ENCODE measurements at places on chromosomes 7 and 10. TPM values are rescaled to one million over a fixed set of nuclear protein-coding genes. Genes with fewer than 3 reads are reported as not detected.

DNA sequence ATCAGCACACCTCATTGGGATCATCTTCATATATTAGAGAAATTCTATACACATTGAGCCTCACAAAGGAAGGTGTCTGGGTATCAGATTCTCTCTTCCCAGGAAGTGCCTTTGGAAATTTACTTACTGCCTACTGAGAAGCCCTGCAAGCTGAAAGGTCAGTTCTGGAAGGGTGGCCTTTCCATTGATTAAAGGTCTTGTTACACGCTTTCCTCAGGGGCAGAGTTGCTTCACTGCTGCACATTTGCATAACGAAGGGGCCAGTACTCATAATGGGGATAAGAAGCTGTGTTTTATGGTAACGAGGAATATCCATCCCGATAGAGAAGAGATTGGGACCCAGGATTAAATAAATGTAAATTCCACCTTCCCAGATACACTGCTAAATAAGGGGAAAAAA is 19.4 kb upstream of the IL15RA start:
- DNase-seq = no peak

DNA sequence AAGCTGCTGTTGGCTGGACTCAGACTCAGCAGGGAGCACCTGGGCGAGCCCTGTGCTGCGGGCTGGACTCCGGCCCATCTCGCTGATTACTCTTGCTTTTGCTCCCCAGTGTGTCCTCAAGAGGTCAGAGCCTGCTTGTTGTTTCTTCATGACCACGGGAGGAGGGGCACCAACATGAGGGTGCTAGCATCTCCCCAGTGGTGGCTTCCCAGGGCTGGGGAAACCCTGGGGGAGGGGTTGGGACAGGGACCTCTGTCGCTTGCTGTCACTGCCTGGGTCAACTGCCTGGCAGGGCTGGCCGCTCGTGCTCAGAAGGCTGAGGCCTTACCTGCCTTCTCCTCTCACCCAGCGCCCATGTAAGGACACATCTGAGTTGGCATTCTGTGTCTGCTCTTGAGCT is 152.3 kb upstream of the SHH start:
- DNase-seq = no peak

DNA sequence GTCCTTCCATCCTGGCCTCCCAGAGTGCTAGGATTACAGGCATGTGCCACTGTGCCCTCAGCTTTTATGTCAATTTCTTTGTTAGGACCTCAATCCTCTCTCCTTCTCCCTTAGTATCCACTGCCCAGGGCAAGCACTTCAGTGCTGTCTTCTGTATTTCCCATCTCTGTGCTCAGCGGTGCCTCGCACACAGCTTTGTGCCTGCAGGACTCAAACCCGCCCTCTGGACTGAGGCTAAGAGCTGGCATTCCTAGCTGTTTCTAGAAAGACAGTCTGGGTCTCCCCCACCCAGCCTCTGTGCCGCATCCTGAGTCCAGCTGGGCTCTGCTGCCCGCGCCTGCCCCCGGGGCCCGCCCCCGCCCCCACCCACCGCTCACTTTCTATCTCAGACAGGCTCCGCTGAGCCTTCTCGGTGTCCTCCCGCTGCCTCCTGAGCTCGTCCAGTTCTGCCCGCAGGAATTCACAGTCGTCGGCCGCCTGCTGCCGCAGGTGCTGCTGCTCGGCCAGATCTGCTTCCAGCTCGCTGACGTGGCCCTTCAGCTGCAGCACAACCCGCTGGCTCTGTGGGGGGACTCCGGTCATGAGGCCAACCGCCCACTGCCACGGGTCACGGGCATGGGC is 67.3 kb downstream of the SPDYE5 start:
- no peak for DNase-seq

- no peak for DNase-seq
These were observed 104.7 kb downstream of the CPXM2 start for GRCh38 chr10:123786896-123787295.

- DNase-seq = no peak
These were observed 218.4 kb upstream of the ZNF32 start for GRCh38 chr10:43867113-43867512.

GRCh38 chr10:128922172-128922571 is 544.9 kb upstream of the MGMT start:
- no peak for DNase-seq

GRCh38 chr10:88271761-88272543 is 311.2 kb downstream of the RNLS start:
- DNase-seq = peak; percentile 62

DNA sequence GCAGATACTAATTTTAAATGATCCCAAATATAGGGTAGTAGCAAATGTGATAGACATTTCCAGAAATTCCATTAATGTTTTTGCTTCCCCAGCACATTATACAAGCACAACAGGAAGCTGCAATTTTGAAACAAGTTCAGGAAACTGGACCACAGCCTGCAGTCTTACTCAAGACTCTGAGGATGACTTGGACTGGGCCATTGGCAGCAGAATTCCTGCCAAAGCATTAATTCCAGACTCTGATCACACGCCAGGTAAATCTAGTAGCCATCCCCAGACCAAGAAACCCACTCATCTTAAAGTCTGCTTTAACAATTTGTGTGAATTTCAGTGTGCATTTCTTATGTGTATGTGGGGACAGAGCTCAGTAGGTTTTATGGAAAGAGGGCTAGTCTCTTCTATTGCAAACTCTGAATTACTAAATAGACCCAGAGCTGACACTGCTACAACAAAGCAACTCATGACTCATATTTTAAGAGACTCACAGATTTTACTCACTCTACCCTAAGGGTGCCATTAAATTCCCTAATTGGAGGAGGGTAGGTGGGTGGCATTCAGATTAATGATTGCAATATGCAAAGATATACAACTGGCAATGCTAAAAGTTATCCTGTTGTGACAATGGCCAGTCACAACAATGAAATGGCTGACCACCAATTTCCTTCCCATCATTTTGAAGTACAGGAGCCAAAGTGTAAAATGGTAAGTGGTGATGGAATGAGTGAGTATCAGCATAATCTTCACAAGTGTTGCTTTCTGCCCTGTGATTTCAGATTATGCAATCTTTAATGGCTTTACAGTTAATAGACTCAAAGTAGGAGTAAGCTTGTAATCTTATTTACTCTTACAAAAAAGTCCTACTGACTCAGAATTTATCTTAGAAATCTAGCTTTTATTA is 317.6 kb upstream of the PLXDC2 start:
- DNase-seq = no peak

DNA sequence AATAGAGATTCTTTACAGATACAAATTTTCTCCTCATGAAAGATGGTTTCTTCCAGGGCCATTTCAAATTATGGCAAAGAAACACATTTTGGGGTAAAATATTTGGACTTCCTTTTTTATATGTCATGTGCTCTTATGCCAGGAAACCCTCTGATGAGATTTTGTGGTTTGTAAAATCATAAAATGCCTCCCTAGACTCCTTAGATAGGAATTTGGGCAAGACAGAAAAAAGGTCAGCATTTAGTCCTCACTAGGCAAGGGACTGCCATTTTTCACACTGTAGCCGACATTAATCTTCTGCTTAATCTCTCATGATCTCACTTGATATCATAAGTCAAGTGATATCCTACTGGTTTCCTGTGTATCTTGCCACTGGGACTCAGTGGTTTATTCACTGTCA is 286.4 kb downstream of the ARHGAP12 start:
- no peak for DNase-seq

DNA sequence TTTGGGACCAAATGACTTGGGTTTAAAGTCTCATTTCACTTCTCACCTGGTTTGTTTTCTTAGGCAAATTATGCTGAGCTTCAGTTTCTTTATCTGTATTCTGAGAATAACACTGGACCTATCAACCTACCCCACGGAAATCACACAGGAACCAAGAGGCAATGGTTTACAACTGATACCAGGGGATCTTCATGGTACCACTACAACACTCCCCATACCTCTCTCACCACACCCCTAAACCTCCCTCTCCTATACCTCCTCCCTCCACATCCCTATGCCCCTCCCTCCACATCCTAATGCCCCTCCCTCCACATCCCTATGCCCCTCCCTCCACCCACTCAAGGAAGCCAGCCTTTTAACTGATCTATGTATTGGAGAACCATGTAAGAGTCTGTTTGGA is 9.9 kb downstream of the FAM204A start:
- DNase-seq = no peak

GRCh38 chr10:7787150-7787856 is 490 bp downstream of the KIN start:
- DNase-seq = no peak

DNA sequence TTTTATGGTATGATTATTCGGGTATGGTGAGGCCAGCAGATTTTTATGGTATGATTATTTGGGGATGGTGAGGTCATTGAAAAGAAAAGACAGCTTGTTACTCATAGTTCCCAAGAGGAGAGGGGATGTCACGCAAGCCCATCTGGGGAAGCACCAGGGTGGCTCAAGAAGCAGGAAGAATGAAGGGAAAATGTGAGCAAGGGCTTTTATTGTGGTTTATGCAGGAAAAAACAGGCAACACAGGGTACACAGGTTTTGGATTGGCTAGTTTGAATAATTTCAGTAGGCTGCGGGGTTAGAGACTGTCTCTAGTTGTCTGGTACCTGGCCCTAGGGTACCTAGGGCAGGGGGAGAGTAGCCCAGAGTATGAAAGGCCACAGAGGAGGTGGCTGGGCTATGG is 26.8 kb upstream of the DGKI start:
- DNase-seq = no peak

GRCh38 chr10:123571978-123572377 is 94.2 kb upstream of the GPR26 start:
- DNase-seq = no peak

- DNase-seq = no peak
These were observed 223.8 kb downstream of the USP6NL start for GRCh38 chr10:11387551-11388222.

DNA sequence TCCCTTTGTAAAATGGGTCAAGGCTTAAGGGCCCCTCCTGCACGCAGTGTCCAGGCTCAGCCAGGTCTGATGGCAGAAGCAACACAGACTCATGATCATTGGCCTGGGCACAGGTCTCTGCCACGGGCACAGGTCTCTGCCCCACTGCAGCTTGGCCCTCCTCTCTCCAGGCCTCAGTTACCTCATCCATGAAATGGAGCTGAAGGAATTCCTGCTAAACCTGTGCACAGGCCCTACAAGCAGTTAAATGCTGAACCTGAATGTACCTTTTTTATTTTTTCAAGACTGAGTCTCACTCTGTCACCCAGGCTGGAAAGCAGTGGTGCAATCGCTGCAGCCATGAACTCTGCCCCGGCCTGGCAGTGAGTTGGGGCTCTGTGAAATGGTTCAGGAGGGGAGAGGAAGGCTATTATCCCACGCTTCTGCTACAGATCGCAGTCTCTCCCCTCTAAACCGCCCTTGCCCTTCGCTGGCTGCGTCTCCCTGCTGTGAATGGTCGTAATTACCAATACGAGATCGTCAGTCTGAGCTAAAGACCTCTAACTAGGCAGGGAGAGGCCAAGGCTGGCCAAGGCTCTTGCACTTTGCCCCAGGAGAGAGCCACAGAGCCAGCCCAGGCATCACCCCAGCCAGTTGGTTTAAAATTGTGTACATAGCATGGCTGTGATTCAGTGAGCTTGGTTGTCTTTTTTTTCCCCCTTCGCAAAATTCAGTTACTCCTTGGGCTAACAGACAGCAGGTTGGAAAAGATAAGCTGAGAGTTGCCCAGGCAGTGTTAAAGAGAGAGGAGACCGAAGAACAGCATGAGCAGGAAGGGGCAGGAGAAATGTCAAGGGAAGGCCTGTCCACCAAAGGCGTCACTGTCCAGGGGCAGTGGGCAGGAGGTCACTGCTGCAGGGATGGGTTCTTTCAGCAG is 93.0 kb upstream of the KCTD7 start:
- DNase-seq = no peak

- no peak for DNase-seq
These were observed 75.8 kb downstream of the ZRANB1 start for GRCh38 chr10:125017547-125018298.

DNA sequence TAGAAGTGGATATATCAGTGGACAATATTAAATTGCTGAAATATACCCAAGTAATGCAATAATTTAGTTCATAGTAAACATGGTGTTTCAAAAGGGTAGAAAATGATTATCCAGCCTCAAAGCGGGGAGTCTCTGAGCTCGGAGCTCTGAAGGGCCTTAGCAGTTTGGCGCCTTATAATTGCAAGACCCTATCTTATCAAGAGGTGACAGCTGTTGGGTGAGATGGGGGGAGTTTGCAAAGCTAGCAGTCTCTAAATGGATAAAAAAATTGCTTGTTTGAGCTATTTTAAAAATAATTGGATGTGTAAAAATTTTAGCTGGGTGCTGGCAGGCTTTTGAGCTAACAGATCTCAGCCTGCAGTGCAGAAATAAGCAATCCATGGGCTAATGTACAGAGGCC is 219.2 kb downstream of the CCSER2 start:
- DNase-seq = no peak

GRCh38 chr10:20956843-20957242 is 59.7 kb upstream of the NEBL start:
- DNase-seq = no peak

- no peak for DNase-seq
These were observed 55.1 kb upstream of the LAMB1 start for GRCh38 chr7:108057951-108058481.

- no peak for DNase-seq
These were observed 43.8 kb downstream of the EXOC6 start for GRCh38 chr10:92891885-92892690.

- DNase-seq = no peak
These were observed 55.2 kb downstream of the RAPGEF5 start for GRCh38 chr7:22301790-22302189.

GRCh38 chr7:102834999-102835398 is 77.8 kb upstream of the LRRC17 start:
- peak; percentile 61 for DNase-seq

DNA sequence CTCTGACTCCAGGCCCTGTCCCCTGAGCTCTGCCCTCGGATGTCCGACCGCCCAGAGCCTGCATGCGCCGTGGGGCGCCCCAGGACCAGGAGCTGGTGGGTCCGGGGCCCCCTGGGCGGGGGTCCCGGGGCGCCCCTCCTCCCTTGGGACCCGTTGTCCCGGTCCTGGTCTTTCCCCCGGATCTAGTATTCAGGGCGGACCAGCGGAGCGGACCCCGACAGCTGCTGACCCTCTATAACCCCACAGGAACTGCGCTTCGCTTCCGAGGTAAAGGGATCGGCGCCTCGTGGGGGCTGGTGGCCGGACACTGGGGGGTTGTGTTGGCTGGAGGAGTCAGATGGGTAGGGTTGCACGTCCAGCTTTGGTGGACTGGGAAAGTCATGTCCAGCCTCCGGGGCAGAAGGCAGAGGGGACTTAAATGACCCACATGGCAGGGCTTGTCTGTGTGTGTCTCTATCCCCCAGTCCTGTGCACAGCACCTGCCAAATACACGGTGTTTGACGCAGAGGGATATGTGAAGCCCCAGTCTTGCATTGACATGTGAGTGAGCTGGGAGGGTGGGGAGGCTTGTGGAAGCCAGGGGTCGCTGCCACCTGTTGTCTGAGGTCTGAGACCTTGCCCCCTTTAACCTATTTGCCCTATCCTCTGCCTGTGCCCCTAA is 520 bp downstream of the MOSPD3 start:
- peak; percentile 54 for DNase-seq

- DNase-seq = no peak
These were observed 29.1 kb downstream of the ERCC6 start for GRCh38 chr10:49509771-49510303.

AKR1D1 gene
- total RNA-seq = not detected

AASS gene
- total RNA-seq = 1.7 TPM

AKR1C8 gene
- 0.14 TPM for total RNA-seq

NPY4R2 gene
- total RNA-seq = not detected

PLXDC2 gene
- 0.05 TPM for total RNA-seq

CALML5 gene
- not detected for total RNA-seq

CHAT gene
- total RNA-seq = not detected

OR2A42 gene
- total RNA-seq = not detected

SKIDA1 gene
- 0.29 TPM for total RNA-seq

TBC1D12 gene
- total RNA-seq = 0.12 TPM

CDC14C gene
- not detected for total RNA-seq

DYDC1 gene
- not detected for total RNA-seq

ACTR1A gene
- total RNA-seq = 72.2 TPM

LIPN gene
- not detected for total RNA-seq

MYPN gene
- total RNA-seq = not detected
